ENCODE measurements at places on chromosomes 12 and 14. TPM values are rescaled to one million over a fixed set of nuclear protein-coding genes. Genes with fewer than 3 reads are reported as not detected.

DNA sequence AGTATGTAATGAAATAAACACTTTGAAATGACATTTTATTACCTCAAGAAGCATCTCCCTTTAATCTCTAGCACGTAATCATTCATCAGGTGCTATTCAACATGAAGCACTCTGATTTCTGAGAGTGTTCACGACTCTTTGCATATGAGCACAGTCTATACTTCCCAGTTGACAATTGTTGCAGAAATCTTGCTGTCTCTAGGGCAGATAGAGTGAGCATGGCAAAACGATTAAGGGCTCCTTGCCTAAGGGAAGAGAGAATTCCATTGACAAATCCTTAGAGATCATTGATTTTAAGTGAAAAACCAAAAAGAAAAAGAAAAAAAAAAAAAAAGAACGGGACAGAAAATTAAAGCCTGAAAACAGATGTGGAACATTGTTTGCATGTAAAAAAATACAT lies 107.6 kb downstream of the C12orf50 start:
- DNase-seq: no peak

GRCh38 chr14:51202914-51203665 lies 37.0 kb upstream of the TMX1 start:
- no peak for DNase-seq

- DNase-seq: no peak
Measured at GRCh38 chr12:110277530-110278254, 3.4 kb upstream of the ATP2A2 start.

GRCh38 chr12:6146509-6146908 lies 22.0 kb upstream of the VWF start:
- DNase-seq: no peak

DNA sequence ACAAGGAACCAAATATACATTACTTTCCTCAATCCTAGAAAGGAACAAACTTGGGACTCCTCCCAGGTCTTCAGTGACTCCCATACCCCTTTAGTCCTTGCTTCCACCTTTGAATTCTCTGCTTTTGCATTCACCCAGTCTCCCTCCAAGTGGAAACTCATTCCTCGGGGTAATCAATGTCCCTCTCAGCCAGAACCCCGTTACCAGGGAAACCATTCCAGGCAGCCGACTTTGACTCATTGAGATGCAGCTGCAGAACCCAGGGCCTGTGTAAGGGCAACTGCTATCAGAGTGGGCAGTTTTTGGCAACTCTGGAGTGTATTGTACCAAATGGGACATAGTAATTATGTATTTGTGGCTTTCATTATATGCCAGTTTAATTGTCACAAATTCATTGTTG lies 186.2 kb downstream of the NRXN3 start:
- no peak for DNase-seq

GRCh38 chr14:95192311-95192710 lies 35.0 kb upstream of the DICER1 start:
- no peak for DNase-seq

The ERP27 gene
- not detected for total RNA-seq

The ADSS1 gene
- 7.0 TPM for total RNA-seq

- no peak for DNase-seq
Measured at GRCh38 chr12:93425736-93426411, 15.9 kb downstream of the UBE2N start.

DNA sequence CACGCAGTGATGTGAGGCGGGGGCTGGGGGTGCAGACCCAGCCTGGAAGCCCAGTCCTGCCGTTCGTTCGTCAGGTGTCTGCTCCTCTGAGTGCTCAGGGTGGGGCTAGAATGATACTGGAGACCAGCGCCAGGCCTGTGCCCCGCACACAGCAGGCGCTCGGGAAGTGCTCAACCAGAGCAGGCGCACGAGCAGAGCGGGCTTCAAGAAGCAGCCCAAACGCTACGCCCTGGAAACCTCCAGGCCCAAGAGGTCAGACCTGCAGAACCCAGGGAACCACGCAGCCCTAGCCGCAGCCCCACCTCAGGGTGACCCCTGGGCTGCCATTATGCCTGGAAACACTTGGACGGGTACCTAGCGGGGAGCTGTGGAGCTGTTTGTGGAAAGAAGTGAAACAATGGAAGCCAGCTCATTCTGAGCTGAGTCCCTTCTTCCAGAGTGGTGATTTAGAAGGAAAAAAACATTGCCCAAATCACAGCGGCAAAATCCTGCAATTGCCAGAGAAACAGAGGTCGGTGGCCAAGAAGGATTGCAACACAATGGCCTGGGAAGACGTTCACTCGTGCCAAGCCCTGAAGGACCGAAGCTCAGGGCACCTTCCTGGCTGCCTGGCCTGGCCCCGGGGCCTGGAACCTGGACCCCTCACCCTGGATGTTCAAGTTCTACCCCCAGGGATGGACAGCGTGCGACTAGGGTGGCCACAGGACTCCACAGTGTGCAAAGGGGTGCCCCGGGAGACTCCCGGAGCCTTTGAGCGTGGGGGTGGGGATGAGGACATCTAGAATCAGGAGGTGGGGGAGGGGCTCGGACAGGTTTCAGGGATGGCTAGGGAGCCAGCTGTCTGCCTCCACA lies 40.4 kb upstream of the DIO3 start:
- DNase-seq: peak; percentile 75

DNA sequence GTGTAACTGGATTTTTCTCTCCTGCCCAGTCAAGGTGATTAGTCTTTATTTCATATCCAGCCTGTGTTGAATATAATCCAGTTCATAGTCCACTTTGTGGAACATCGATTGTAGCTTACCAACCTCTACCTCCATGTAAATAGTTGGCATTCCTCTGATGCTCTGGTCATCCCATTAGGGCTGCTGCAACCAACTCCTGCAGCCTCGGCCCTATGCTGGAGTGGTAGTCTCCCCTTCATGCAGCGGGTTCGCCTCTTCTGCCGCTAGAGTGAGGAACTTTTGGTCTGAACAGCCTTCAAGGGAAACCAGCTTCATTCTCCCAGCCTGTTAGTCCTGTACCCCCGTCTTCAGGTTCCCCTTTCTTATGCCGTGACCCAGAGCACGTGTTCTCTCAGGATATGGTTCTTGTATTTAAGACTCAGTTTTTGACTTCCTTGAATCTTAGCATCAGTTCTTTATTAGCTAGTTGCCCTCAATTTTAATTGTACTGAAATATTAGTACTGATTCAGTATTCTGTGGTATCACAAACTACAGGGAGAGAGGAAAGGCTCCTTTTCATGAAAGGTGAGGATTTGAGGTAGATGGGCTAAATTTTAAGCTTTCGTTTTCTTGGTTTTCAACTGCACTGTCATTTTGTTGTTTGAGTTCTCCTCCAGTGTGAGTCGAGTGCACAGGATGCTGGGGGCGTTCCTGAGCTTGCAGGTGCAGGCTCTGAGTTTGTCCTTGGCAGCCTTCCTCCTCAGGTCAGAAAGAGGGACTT lies 33.2 kb downstream of the ZNF664 start:
- DNase-seq: no peak

- no peak for DNase-seq
Measured at GRCh38 chr14:96245710-96246538, 10.1 kb upstream of the BDKRB1 start.

DNA sequence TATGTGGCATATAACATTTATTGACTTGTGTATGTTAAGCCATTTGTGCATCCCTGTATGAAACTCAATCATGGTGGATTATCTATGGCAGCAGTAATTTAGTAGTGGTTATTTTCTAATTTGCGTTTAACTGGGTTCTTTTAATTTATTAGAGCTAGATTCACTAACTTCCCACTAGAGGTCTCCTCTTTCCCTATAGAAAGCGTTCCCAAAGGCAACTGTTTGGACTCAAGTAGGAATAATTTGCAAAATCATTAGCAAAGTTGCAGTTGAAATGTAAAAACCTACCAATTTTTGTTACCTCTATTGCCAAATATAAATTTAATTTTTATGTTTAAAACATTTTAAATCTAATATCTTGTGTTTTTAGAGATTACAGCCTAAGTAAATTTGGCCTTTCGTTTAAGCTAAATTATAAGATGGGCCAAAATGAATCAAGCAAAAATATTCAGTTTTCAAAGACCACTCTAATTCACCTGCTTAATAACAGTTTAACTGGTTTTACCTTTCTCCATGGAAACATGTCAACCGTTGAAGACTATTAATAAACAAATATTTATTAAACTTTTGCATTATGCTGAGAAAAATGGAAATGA lies 6.0 kb downstream of the DMAC2L start:
- no peak for DNase-seq

The ESRRB gene
- total RNA-seq: not detected

The CLEC6A gene
- not detected for total RNA-seq

- no peak for DNase-seq
Measured at GRCh38 chr12:15173142-15173541, 48.1 kb downstream of the RERG start.

- no peak for DNase-seq
Measured at GRCh38 chr14:103404032-103404918, 19.1 kb downstream of the MARK3 start.

DNA sequence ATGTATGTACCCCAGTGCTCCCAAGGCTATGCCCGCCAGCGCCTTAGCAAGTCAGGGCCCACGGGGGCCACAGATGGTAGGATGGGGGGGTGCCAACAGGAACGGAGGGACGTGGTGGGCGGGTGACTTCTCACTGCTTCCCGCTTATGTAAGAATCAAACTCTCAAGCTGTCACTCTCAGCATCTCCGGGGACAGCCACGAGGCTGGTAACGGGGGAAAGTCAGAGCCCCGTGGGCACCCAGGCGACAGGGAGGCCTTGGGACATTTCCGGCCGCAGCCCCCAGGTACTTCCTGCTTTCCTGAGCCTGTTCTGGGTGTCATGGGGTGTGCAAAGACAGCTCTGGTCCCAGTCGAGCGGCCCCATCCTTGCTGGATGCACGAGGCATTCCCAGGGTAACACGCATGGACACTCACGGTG lies 59.3 kb downstream of the TESC start:
- DNase-seq: no peak

DNA sequence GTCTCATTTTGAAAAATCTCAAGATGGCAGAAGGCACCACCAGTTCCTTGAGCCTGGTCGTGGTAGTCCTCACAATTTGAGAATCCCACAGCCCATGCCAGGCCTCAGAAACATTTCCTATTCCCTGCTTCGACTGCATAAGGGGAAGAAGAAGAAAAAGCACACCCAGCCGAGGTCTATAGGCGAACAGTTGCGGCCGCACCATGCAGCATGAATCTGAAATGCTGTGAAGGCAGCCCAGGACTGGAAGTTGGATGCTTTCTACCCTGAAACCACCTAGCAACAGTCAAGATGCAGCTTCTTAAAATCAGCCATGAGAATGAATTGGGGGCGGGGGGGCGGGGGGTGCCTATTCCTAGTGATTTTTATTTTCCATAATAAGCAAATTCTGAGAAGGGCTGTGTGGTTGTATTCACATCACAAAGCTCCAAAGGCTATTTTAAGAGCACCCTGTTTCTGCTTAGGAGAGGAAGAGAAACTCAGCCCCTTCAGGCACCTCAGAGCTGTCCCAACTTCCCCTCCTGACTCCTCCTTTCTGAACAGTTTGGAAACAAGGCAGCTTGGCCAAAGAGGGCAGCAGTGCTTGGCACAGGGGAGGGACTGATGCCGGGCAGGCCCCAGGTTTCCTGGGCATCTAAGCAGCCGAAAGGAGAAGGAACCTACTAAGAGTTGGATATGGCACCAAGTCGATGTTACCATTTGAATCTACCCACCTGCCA lies 172.5 kb upstream of the FOXN3 start:
- DNase-seq: no peak

- DNase-seq: no peak
Measured at GRCh38 chr12:20305470-20305869, 62.9 kb upstream of the PDE3A start.

The RNF212B gene
- not detected for total RNA-seq

GRCh38 chr12:103840462-103840875 lies 565 bp downstream of the NT5DC3 start:
- DNase-seq: peak; percentile 69

The PRB2 gene
- total RNA-seq: not detected

The KRT71 gene
- total RNA-seq: not detected

- no peak for DNase-seq
Measured at GRCh38 chr14:51511265-51511664, 140.4 kb upstream of the FRMD6 start.

The R3HDM2 gene
- total RNA-seq: 30.2 TPM

DNA sequence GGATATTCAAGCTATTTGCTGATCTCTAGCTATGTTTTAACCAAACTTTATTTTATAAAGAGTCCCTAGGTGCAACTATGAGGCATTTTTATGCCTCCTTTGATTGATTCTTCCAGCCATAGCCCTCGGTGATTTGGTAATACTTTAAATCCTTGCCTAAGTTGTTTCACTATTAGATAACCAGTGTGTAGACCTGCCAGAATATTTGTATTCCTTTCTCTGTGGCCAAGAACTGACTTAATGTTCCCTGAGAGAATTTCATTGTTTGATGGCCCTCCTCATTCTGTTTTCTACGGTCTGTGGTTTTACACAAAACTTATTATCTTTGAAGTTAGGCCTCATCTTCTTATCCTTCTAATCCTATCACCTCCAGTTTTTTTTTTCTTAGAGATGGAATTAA lies 109.7 kb upstream of the MDGA2 start:
- no peak for DNase-seq

DNA sequence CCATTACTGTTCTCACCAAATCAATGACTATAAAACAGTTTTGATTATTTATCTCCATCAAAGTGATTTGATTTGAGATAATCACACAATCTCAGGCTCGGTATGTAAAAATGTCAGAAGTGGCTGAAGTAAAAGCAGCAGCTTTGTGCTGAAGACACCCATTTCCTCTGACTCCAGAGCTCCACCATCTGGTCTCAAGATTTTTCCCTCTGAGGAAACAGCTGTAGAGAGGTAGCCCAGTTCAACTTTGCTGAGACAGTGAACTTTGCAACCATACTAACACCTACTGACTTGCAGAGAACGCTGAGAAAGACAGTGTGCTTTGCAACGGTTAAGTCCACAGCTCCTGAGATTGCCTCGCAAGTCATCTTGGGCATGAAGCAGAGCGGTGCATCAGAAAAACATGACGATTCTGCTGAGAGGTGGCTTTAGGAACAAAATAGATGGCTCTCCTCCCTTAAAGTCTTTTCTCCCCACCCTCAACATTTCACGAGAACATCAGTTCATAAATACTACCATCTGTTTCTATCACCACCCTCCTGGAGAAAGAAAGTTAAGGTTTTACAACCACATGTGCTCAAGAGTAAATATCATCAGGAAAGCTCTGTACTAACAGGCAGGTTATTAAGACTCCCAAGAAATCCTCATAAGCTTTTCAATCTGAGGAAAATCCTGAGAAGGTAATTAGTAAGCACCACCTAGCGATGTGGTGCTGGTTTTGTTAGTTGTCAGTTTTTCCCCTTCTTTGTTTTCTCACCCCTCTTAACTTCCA lies 34.8 kb downstream of the HIGD1C start:
- DNase-seq: peak; percentile 66

The PNMA1 gene
- total RNA-seq: 12.6 TPM
